ENCODE measurements at places on chromosomes 2 and 18.

DNA sequence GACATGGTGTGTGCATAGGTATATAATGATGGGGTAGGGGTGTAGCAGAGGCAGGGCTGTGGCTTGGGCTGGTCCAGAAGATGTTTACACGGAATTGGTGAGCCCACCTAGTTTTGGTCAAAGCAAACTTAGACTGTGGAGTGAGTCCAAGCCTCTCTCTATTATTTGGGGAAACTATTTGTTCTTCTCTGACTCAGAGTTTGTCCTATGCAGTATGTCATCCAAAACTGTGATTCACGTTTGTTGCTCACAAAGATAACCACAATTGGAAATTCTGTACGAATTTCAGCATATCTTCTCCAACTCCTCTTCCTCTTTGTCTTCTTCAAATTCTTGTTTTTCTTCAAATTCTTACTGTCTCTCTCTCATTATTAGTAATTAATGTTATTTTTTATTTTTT is 292.9 kb downstream of the XIRP2 start:
- DNase-seq = no peak

DNA sequence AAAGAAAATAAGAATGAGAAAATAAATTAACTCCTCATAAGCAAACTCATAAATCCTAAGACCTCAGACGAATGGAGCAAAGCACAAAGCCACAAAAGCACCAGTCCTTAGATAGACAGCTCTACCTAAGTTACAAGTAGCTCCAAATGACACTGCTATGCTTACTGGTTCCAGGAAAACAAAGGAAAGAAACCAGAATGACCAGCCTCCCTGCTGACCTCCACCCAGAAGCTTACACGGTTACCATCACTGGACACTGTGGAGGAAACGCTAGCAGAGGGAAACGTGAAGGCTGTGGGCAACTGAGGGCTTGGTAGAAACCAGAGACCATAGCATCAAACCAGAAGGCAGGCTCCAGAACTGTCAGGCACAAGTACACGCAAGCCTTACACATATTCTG is 67.8 kb downstream of the STK39 start:
- DNase-seq = no peak

- no peak for DNase-seq
Measured at GRCh38 chr2:144014103-144014502, 505.8 kb downstream of the ZEB2 start.

- DNase-seq = no peak
Measured at GRCh38 chr2:48332286-48332685, 197.7 kb upstream of the STON1 start.

DNA sequence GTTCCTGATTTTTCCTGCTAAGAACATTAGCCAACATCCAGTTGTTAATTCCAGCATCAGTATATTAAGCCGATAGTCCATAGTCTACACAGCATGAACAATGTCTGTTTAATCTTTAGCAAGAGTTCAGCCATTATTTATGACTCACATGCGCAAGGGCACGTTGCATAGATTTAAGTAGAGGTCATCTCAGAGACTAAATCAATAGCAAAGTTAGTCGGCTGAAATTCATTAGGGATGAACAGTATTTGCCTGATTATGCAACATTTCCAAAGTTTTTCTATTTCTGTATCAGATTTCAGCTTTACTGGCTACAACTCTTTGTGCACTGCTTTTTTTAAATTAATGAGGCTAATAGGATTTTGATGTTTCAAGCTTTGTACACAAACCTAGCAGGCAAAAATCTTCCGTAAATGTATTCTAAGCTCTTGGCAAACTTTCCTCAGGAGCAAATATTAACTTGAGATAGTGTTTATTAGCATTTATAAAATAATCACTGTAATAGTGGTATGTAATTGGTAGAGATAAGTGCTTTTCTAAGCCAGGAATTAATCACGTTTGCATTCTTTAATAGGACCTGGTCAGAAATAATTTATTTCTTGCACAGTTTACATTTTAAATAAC is 578.7 kb upstream of the ID2 start:
- DNase-seq = no peak

GRCh38 chr2:27715318-27716210 is 51.9 kb downstream of the SLC4A1AP start:
- no peak for DNase-seq

All from esophagus squamous epithelium (tissue), 5 donors.